HepG2 (cell line): ENCODE measurements at places on chromosomes 5 and 9. TPM values are rescaled to one million over a fixed set of nuclear protein-coding genes. Genes with fewer than 3 reads are reported as not detected.

CRHBP gene
- total RNA-seq: not detected in 2 replicates

DNA sequence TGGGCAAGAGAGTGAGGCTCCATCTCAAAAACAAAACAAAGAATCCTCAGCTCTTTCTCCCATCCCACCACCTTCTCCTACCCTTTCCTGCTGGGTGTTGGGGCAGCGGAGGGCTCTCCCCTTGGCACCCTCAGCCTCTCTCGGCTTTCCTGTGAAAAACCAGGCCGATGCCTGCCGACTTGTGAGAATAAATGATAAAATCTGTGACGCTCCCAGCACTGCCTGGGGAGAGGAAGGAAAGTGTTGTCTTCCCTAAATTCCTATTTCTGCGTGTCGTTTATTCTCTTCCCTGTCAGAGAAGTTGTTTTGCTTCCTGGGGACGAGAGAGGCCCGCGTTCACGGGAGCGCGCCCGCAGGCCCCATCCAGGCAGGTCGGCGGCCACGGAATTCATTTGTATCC, 19.7 kb downstream of the NEK6 start:
- DNase-seq: no peak

- DNase-seq: peak; percentile 20
Observed at GRCh38 chr5:108481355-108481931, 99.5 kb upstream of the FBXL17 start.

DNA sequence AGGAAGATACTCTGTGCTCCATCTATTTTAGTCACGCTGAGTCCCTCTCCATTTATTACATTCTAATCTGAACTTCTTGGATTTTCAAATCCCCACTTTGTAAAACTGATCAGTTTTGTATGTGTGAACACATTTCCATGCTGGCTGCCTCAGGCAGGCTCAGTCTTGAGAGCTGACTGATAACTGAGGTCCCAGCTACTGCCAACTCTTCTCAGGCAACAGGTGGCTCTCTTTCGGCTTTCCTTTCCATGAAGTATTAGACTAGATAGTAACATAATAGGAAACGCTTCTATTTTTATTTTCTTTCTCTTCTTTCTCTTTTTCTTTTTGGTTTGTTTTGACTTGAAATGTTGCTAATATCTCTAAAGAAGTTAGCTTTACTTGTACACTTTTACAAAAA, 138.4 kb downstream of the TARS1 start:
- DNase-seq: no peak

DNA sequence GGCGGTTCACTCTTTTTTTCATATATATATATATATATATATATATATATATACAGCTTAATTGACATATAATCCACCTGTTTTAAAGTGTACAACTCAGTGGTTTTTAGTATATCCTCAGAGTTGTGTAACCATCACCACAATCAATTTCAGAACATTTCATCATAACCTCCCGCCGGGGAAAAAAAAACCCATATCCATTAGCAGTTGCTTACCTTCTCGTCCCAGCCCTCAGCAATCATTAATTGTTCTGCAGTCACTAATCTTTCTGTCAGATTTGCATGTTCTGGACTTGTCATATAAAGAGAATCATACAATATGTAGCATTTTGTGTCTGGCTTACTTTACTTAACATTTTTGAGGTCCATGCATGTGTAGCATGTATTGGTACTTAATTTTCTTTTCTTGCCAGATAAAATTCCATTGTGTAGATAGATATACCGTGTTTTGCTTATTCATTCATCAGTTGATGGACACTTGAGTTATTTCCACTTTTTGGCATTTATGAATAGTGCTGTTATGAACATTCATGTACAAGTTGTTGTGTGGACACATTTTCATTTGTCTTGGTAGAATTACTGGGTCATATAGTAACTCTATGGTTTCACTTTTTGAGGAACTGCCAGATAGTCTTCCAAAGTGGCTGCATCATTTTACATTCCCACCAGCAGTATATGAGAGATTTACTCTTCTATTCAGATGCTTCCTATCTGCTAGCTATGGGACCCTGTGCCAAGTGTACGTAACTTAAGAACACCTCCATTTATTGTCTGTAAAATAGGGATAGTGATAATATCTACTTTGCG, 3.5 kb upstream of the RNF145 start:
- no peak for DNase-seq

- DNase-seq: no peak
Observed at GRCh38 chr9:123445116-123445515, 89.1 kb downstream of the CRB2 start.

DNA sequence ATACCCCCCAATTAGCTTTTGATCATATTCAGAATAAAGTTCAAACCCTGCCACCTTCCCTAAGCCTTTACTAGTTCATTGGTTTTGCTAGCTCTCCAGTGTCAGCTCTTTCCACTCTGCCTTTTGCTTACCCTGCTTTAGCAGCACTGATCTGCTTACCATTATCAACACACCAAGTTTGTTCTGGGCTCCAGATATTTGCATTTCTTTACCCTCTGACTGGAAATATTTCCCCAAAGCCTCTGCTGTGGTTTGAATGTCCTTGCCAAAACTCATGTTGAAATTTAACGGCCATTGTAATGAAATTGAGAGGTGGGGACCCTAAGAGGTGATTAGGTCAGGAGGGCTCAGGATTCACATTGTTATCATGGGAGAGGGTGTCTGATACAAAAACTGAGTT, 99.5 kb downstream of the GCNT1 start:
- no peak for DNase-seq

DNA sequence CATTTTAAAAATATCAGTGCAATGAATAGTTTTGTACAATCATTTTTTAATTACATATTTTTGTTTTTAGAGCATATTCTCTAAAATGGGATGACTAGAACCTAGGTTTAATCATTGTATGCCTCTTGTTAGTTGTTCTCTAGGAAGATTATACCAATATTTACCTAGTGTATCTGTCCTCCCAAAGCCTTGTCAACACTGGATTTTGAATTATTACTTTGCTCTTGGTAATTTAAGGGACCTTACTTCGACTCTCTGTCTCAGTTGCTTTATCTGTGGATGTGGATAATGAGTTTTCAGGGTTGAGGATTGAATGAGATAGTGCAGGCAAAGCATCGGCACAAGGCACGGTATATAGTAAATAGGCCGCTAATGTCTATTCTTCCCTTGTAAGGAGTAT, 10.9 kb upstream of the PIP5K1B start:
- no peak for DNase-seq

DNA sequence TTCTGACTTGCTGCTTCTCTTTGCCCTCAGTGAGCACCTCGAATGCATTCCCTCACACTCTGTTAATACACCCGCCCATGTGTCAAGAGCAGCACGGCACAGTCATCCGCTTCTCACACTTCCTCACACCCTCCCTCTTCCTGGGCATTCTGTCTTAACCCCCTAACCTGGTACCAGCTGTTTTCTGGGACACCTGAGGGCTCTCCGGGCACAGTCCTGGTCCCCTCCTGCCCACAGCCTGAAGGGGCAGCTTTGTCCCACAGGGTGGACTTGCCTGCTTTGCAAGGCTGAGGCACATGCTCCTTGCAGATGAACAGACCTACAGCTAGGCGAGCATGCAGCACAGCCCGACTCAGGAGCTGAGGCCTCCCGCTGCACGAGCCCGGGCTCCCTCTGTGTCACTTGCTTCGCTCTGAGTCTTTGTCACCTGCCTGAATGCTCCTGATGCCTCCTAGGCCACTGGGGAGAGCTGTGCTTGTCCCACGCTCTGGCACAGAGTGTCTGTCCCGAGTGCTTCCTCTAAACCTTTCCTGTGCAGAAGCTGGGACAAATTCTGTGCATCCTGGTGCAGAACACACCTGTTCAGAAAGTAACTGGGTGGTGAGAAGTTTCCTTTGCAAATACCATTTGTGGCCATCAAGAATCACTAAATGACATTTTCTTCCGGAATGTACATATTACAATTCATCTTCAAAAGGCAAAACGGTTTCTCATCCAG, 47.8 kb downstream of the AHRR start:
- no peak for DNase-seq
